ENCODE measurements at places on chromosomes 16 and 17.

DNA sequence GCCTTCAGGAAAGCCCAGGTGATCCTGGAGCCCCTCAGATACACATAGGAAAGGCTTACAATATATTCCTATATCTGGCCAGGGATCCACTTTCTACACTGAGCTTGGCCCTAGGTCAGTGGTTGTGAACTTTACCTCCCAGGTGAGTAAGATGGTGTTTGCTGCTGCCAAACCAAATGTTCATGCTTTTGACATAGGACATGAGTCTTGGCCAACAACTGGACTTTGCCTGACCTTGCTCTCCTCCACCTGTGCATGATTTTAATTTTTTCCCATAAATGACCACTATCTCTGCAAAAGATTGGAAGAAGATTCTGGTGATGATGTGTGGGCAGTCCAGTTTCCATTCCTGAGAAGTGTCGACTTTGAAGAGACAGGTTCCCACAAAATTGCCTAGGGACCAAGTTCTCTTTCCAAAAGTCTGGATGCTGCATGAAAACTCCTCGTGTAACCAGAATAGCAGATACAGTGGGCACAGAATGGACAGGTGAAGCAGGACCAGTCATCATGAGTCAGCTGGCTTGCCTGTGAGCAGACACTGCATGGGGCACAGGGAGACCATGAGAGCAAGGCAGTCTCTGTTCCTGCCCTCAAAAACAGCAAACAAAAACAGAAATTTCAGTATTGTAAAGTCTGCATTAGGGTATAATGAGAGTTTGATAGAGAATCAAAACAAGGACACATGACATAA is 226.4 kb upstream of the MON1B start:
- no peak for DNase-seq

DNA sequence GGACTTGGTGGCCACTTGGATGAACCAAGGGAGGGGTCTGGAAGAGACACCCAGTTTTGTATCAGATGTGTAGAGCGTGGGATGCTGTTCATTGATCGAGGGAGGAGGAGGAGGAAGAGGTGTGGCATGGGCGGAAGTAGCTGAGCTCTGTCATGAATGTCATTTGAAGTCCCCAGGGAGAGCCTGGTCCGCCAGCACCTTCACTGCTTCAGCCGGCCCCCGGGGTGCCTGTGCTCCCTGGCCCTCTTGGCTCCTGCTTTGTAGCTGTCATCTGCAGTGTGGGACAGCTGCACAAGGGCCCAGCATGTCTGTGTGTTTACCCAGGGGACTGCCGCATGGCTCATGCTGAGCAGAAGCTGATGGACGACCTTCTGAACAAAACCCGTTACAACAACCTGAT is 75.4 kb upstream of the RBL2 start:
- DNase-seq = no peak

GRCh38 chr17:65560628-65561451 is 608 bp downstream of the AXIN2 start:
- DNase-seq = peak; percentile 65

DNA sequence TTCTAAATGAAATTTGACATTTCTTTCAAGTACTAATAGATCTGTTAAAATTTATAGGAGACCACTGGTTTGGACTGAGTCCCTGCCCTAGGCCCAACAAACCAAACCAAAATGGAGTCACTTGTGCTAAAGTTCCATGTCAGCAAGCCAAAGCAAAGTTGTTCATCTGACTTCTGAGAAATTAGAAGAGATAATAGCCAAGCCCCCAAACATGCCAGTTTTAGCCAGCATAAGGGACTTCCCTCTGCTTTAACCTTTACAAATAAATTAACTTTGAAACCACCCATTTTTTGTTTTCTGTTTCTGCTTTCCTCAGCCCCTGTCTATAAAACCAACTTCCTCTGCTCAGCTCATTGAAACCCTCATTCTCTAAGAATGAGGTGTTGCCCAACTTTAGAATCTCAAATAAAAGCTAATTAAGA is 18.9 kb downstream of the CDR2 start:
- DNase-seq = no peak

DNA sequence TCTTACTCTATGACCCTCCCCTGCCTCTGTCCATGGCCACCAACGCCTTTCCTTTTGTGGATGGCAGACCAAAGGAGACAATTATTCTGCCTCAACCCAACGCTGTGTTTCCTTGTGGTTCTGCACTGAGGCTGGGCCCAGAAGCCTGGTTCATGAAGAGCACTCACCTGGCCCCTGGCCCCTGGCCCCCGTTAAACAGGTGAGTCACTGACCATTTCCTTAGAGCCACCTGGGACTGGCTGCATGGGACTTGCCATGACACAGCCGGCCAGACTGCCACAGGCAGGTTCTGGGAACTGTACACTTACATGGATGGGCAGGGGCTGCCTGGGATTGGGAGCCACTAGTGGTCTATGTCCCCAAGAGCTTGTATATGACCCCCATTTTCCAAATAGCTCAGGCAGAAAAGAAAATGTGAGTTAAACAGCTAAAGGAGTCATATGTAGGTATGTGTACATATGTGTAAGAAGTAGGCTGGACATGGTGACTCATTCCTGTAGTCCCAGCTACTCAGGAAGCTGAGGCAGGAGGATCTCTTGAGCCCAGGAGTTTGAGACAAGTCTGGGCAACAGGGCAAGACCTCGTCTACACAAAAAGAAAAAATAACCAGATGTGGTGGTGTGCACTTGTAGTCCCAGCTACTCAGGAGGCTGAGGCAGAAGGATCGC is 181.9 kb upstream of the CACNG5 start:
- DNase-seq = no peak
